Amniotic stem cell (primary cell): ENCODE measurements at places on chromosomes 5 and 9.

DNA sequence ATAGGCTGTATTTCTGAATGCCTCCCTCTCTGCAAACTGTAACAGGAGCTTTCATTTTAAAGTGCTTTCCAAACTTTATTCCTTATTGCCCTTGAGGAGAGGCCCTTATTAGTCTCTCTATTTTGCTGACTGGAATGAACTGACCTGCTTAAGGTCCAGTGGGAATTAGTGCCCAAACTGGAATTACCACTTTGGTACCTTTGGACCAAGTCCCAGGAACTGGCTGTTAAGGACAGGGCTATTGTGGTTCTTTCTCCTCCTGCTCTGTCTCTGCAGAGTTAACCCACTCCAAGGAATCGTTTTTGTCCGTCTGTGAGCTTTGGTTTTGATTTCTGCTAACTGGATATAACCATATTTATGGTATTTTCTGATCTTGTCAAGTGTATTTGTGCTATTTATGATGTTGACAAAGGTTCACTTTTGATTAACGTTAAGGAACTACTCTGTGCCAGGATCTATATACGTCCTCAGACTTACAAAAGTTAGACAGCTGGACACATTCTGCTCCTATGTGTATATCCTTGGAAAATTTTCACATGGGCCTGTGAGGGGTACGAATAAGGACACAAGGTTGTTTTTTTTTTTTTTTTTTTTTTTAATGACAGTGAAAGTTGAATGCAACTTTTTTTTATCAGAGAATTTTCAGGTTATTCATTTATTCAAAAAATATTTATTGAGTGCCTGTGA is 189.1 kb upstream of the ANKRD55 start:
- no peak for DNase-seq

GRCh38 chr9:14051419-14051818 is 262.5 kb downstream of the NFIB start:
- no peak for DNase-seq

- no peak for DNase-seq
These were observed 39.0 kb upstream of the HOMER1 start for GRCh38 chr5:79552984-79553383.

DNA sequence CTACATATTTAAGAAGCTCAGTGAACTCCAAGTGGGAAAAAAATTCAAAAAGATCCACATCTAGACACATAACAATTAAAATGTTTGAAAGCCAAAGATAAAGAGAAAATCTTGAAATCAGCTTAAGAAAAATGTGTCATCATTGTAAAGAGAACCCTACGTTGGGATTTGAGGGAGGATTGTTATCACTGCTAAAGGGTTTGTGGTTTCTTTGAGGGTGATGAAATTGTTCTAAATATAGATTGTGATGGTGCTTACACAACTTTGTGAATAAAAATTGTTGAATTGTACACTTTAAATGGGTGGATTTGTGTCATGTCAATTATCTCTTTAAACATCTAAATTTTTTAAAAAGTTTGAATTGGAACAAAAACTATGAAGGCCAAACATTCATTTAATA is 92.2 kb upstream of the ADAMTS19 start:
- DNase-seq = no peak

DNA sequence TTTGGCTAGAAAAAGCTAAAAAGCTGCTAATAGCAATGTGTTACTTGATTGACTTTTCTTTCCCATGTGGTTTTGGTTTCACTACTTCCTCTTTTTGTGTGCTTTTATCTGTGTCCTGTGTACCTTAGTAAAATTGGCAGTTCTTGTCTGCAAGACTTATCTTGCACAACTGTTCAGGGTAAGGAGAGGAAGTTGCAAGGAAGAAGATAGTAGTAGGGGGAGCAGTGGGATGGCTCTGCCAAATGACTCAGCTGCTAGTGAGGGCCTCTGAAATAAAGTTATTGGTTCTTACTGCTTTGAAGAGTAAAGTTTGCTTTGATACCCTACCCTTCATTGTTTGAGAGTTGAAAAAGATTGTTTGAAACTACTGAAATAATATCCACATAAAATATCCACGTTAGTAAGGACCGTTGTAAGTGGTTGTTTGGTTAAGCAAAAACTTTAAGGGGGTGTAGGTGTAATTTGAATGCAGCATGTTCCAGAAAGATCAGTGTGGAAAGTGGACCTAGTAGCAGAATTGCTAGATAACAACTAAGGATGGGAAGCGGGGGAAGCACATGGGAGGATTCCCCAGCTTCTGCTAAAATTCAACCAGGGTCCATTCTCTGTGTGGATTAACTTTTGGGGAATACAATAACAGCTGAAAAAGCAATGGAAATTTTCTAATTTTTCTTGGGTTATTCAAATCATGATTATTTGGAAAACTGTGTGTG is 123.5 kb downstream of the SCAMP1 start:
- DNase-seq = no peak

GRCh38 chr9:134648701-134649530 is 7.3 kb downstream of the COL5A1 start:
- no peak for DNase-seq

- DNase-seq = no peak
These were observed 26.2 kb upstream of the TCF7 start for GRCh38 chr5:134088291-134088690.

DNA sequence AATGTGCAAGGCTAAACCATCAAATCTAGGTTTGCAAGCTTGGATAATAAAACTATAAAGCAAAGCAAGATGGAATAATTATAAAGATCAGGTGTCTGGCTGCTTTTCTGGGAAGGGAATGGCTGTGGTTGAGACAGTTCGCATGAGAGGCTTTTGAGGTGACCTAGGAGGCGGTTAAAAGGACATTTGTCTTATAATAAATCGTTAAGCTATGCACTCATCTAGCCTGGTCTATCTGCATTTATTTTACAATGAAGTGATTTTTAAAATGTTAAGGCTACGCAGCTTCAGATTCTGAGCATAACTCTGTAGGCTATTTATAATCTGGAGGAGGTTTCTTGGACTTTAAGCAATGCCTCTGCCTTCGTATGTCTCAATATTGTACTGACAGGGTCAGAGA is 29.4 kb upstream of the MAN2A1 start:
- DNase-seq = no peak

GRCh38 chr9:127124111-127124531 is 1.7 kb upstream of the ANGPTL2 start:
- DNase-seq = no peak

DNA sequence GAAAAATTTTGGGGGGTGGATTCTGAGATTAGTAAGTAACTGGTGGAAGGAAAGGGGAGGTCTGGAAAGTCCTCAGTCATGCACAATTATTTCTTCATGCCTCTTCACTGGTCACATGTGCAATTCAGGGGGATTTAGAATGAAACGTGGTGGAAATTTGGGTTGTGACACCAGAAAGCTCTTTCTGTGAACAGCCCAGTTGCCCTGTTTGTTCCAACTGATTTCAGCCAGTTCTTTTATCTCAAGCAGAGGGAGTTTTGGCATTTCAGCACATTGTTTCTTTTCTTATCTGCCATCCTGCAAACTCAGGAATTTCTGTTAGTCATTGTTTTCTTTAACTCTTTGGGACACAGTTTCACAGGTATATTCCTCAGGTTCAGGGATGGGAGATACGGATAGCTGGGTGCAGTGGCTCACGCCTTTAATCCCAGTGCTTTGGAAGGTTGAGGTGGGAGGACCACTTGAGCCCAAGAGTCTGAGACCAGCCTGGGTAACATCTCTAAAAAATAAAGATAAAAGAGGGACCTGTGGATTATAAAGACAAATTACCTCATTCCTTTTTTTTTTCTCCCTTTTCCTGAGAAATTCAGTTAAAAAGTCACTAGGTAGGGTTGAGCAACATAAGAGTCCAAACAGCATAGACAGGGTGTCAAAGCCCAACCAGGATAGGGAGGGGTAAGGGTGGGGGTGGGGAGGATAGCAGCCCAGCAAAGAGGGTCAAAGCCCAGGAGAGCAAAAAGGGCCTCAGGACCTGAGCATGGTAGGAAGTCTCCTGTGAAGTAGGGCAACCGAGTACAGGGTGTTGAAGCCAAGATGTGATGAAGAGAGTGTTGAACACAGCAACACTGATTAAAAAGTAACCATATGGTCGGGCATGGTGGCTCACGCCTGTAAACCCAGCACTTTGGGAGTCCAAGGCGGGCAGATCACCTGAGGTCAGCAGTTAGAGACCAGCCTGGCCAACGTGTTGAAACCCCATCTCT is 5.4 kb upstream of the B4GALT1 start:
- DNase-seq = no peak

- no peak for DNase-seq
These were observed 15.4 kb downstream of the CD74 start for GRCh38 chr5:150397146-150397781.

- DNase-seq = no peak
These were observed 730 bp downstream of the WWC1 start for GRCh38 chr5:168291964-168292785.

GRCh38 chr9:137299203-137299565 is 2.9 kb downstream of the NRARP start:
- DNase-seq = no peak

- DNase-seq = no peak
These were observed 8.5 kb downstream of the ANKH start for GRCh38 chr5:14863105-14863504.

GRCh38 chr5:134600600-134600999 is 32.0 kb downstream of the SAR1B start:
- DNase-seq = peak; percentile 43

GRCh38 chr5:179772351-179772750 is 21.4 kb upstream of the LTC4S start:
- no peak for DNase-seq

- DNase-seq = no peak
These were observed 47.1 kb upstream of the RICTOR start for GRCh38 chr5:39121315-39121714.

DNA sequence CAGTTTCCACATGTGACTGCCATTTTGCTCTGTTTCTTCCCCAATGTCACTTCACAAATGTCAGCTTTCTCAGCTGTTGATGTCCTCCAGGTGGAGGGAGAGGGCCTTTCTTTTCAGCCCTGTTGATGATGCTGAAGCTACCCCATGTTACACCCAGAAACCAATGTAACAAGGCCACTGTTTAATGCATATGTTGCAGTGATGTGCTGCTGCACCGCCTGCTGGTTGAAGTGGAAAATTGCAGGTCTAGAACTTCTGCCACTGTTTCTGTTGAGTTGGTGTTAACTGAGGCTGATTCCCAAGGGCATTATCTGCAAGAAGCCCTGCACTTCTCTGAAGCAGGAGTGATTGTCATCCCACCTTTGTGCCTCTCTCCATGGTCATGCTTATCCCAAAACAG is 428.4 kb downstream of the KDM4C start:
- no peak for DNase-seq

GRCh38 chr9:115106001-115106400 is 12.0 kb downstream of the TNC start:
- DNase-seq = no peak

- no peak for DNase-seq
These were observed 62.6 kb upstream of the CEMIP2 start for GRCh38 chr9:71830929-71831328.

GRCh38 chr5:9212605-9213004 is 333.3 kb downstream of the SEMA5A start:
- DNase-seq = no peak

GRCh38 chr9:69580582-69581214 is 91.5 kb downstream of the APBA1 start:
- DNase-seq = no peak

GRCh38 chr5:167699432-167699831 is 592.0 kb upstream of the WWC1 start:
- peak; percentile 85 for DNase-seq

DNA sequence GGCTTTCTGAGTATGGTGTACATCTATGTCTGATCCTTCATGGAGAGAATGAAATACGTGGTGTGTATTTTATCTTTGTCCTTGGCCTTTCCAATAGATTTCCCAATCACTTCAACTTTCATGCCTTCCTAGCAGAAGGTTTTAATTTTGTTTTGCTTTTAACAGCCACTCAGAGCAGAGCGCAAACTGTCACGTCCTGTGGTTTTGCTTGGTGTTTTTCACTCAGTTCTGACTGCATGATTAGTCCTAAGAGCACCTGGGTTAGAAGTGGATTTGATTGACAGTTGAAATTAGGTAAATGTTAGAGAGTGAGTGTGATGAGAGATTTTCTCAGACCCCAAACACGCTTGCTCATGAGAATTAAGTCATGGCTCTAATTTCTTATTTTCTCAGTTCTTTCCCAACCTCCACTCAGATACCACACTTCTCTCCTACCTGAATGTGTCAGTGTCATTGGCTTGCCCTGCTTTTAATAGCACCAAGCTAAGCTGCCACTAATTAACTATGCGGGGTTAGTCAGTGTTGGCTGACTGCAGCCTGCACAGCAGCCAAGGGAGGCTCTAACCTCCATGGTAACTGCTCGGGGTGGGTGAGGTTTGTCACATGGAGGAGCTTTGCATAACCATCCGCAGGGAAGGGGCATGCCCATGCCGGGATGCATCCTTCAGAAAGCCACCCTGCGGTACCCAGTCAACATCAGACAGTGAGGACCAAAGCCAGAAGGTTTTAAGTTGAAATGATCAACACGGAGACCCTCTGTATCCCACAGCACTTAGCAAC is 173.4 kb downstream of the NR3C1 start:
- no peak for DNase-seq

GRCh38 chr9:36862206-36863145 is 171.6 kb downstream of the PAX5 start:
- DNase-seq = no peak

DNA sequence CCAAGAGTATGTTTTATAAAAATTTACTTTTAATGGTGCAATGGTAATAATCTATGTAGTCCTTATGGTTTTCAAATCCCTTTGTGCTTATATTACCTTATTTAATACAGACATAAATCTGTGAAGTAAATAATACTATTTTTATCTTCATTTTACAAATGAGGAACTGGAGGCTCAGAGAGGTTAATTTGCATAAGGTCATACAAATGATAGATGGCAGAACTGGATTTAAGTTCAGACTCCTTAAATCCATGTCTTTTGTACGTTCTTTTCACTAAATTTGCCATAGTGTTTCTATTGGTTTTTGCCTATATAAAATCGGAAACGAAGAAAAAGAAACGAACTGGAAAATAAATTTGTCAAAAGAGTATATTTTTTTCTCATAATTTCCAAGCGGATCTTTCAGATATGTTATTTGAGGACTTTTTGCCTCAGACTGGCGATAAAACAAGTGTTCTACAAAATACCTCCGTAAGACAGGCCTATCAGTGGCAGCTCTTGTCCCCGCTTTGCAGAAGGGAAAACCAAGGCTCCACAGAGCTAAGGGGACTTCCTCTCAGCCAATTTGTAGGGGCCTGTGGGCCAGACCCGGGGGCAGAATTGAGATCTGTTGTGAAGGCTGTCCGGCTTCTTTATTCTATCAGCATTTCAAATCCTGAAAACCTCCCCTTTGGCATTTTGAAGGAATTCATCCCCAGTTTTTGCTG is 1.1 kb upstream of the TNFAIP8 start:
- no peak for DNase-seq

GRCh38 chr5:57834829-57835608 is 352.4 kb upstream of the ACTBL2 start:
- DNase-seq = no peak

- no peak for DNase-seq
These were observed 4.8 kb downstream of the PRSS3 start for GRCh38 chr9:33799928-33800704.

DNA sequence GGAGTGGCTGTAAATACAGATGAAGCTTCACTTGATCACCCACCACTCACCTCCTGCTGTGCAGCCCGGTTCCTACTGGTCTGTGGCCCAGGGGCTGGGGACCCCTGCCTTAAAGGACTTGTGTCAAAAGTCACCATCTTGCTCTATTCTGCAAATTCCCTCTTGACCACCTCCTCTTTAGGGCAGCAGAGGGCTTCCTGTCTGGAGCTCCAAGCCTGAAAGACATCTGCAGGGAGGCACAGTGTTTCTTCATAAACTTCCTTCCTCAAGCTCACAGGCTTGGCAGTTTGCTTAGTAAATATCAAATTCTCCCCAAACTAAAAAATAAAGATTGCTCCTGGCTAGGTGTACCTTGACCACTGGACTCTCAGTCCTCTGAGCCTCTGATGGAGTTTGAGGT is 104.4 kb downstream of the FRMD3 start:
- no peak for DNase-seq
